Stimulated activated CD8-positive, alpha-beta memory T cell treated with anti-CD3 and anti-CD28 coated beads, Interleukin-15, amount 100 ng/mL, for 48 hours (primary cell): ENCODE measurements at places on chromosomes 7 and 10.

GRCh38 chr7:157009778-157010587 lies 480 bp downstream of the MNX1 start:
- no peak for DNase-seq

DNA sequence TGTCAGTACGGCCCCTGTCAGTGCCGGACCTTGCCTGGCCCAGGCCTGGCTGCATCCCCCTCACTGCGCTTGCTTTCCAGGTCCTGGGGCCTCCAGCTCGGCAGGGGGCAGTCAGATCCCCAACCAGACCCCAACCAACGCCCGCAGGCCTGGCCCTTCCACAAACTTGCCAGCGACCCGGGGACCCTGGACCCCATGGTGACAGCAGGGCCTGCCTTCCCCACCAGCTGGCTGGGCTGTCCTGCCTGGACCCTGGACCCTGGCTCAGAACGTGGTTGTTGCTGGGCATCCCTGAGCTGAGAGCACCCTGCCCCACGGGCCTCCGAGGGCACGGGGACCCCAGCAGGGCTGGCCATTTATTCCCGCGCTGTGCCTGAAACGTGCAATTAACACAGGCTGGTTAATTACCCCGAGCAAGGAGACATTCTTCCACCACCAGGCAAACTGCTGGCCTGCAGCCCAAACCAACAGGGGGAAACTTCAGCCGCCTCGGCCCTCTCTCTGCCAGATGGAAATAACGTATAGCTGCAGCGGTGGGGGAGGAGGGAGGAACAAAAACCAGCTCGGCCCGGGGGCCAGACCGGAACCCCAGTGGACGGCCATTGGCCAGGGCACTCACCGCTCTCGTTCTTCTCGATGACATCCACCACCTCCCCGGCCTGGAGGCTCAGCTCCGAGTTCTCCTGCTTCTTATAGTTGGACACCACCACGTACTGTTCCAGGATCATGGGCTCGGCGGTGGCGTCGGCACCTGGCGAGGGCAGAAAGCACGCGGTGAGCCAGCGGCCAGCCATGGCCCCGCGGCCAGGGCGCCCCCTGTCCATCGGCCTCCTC lies 167.1 kb downstream of the NEURL1 start:
- DNase-seq: no peak

DNA sequence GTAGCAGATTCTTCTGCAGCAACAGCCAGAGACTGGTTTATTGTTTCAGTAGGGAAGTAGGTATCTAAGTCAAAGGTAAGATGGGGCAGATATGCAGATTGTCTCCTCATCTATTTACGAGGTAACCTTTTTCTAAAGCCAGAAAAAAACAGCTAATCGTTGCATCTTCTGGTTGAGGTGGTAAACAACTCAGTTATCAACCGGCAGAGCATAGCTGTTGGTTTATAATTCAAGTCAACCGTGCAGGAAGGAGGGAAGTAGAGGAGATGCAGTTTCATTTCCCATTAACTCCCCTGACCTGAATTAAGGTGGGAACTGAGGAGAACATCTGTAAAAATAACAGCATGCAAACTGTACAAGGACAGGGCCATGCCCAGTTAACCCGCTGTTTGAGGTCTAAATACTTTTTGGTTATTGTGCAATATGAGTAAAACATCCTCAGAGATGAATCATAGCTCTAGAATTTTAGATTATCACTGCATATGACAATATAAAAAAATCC lies 156.5 kb upstream of the ITGB1 start:
- DNase-seq: no peak

DNA sequence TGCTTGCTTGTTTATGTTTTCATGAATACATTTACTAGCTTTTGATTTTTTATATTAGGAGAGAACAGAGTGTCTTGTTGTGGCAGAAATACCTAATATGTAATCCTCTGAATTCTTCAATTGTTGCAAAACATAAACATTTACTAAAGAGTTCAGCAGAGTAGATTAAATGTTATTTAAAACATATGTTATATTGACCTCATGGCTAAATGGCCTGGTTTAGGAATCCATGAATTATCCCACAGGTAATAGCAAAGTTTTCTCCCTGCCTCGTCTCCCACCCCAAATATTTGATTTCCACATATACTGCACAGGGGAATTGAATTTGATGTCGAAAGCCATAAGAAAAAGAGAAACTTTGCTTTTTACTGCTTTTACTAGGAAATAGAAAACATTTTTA lies 111.8 kb downstream of the ADK start:
- DNase-seq: no peak

GRCh38 chr10:35447693-35448407 lies 111.5 kb downstream of the CCNY start:
- DNase-seq: no peak

DNA sequence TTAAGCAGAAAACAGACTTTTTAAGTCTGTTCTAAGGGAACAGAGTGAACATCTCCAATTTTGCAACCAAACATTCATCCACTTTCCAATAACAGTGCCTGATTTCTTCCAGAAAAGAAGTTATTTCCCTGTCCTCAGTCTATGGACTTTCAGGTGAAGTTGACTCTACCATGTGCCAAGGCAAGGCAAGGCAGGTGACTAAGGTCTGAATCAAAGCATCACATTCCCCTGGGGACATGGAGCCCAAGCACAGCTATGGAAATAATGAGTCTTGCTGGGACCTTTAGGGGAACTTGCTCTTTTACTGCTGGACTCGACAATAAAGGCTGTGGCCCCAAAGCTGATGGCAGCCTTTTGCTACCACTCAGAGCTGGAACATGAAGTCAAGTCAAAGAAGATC lies 182.2 kb downstream of the FGFR2 start:
- DNase-seq: no peak

DNA sequence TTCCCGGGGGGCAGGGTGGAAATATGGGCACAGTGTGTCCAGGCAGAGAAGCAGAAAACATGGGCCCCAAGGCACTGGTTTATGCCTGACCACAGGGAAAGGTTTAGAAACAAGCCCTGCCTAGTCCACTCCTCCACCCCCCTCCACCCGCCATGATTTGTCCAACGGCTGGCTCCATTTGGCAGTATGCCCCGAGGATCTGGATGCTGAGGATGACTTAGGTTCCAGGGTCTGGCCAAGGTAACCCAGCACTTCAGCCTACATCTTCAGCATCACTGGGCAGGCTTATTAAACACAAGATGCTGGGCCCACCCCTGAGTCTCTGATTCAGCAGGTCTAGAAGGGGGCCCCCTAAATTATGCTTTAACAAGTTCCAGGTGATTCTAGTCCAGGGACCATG lies 121.9 kb downstream of the RALA start:
- no peak for DNase-seq

DNA sequence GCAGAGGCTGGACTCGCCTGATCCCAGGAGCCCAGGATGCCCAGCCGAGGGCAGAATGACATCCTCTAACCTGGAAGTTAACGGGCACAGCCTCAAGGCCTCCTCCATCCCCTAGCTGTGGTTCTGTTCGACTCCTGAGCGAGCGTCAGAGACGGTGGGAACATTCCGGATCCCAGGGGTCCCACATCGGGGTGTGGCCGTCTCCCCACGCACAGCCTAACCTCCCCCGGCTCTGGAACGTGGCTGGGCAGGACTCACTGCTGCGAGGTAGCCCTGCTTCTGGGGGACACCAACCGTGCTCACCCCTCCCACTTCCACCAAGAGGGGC lies 8.4 kb downstream of the FOXL3 start:
- DNase-seq: no peak

DNA sequence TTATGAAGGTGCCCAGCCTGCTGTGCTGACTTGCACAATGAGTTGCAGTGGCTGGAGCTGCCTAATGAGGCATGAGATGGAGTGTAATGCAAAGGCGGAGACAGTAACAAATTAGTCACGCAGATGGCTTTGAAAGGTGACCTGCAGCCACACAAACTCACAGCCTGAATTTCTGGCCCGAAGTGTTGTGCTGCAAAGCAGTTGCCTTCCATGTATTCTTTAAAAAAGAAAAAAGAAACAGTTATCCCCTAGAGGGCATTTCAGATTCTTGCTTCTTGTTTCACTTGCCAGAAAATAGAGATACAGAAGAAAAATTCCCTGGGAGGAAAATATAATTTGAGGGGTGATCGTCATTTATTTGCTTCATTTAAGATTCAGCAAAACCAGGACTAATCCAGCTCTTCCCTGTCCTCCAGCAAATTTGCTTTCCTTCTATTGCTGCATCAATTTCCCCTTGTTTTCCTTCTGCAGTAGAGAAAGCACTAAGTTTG lies 239.9 kb downstream of the ADRA2A start:
- DNase-seq: no peak
